ENCODE measurements at places on chromosomes 12 and 14.

GRCh38 chr14:49212721-49213120 lies 373.5 kb downstream of the RPS29 start:
- DNase-seq, result no peak

DNA sequence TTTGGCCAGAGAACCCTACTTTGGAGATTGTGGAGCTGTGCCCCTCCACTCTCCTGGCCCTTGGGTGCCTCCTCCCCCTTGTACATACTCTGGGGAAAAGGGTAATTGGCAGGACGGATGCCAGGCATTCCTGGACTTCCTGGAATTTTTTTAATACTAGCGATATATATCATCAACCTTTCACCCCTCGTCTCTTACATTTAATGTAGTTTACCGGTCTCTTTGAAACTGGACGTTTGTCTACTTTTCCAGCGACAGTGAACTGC lies 767 bp upstream of the CRY1 start:
- DNase-seq, result no peak

DNA sequence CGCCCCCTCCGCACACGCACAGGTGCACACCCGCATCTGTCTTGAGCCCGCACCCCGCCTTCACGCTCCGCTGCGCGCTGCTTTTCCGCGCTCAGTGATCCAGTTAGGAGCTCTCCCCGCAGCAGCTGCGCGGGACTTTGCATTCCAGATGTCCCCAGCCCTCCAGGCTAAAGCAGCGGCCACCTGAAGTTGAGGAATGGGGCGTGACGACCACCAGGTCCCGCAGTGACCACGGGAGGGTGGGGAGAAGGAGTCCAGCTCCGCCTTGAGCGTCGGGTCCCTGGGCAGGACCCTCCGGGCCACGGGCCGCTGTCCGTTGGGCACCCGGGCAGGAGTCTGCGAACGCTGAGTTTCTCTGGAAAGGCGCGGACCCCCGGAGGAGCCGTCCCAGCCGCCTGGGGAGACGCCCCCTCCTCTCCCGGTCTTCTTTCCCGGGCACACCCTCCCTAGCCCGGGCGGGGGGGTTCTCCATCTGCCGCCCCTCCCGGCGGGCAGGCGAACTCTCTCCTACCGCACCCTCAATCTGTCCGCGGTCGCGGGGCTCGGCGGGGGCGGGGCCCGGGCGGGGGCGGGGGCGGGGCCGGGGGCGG lies 334 bp upstream of the TMEM132C start:
- no peak for DNase-seq

DNA sequence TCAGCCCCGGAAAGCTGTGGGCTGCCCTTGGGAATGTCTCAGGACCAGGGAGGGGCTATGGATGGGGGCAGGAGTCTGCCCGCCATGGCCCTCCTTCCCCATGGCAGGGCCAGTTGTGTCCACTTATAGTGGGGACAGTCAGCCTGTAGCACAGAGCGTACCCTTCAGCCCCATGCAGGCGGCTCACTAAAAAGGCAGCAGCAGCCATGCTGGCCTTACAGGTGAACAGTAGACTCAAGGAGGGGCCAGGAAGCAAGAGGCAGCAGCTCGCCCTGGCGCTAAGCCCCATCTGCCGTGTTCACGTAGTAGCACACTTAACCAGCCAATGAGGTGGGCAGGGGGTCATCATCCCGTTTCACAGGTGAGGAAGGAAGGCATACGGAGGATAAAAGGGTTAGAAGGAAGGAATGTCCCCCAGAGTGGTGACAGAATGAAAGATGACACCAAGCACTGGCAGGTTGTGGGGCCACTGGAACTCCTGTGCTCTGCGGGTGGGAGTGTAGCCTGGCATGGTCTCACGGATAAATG lies 52.7 kb downstream of the FAM222A start:
- no peak for DNase-seq

DNA sequence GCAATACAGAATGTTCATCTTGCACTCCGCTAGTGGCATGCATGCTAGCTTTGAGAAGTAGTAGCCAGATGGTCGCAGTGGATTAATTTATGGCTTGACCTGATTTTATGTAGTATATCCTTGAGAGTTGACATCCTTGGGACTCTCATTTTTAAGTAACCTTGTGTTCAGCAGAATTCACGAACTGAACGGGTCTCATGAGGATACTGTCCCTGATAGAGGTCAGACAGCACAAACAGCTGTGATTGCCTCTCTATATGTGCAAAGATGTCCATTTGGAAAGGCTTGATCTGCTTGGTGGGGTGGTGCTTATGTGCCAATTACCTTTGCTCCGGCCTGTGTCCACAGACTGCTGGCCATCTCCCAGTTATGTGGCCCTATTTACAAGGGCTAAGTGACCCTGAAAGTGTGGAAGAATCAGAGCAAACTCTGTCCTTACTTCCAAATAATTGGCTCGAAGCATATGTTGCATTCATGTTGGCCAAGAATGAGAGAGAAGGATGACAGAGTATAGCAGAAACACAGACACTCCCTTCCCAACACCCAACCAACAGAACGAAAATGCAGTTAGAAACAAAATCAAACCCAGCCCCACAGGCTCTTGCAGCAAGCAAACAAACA lies 167.1 kb downstream of the CRADD start:
- no peak for DNase-seq

DNA sequence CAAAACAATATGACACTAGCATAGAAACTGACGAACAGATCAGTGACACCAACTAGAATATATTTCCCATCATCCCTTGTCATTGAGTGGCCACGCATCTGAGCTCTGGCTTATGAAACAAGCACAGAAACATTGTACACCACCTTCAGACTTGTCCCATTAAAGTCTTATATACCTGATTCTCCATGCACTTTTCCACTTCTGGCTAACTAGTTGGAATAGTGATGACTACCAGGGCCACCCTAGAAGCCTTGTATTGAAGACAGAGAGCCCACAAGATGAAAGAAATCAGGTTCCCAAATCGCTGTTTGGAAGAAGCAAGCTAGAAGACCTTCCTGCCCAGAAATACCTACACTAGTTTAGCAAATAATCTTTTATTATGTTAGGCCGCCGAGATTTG lies 99.7 kb upstream of the PPM1H start:
- no peak for DNase-seq

GRCh38 chr12:26058818-26059217 lies 66.0 kb downstream of the BHLHE41 start:
- no peak for DNase-seq

- DNase-seq, result no peak
Measured at GRCh38 chr12:27279826-27280225, 35.7 kb downstream of the STK38L start.

- DNase-seq, result no peak
Measured at GRCh38 chr12:5964913-5965900, 20.1 kb upstream of the ANO2 start.

DNA sequence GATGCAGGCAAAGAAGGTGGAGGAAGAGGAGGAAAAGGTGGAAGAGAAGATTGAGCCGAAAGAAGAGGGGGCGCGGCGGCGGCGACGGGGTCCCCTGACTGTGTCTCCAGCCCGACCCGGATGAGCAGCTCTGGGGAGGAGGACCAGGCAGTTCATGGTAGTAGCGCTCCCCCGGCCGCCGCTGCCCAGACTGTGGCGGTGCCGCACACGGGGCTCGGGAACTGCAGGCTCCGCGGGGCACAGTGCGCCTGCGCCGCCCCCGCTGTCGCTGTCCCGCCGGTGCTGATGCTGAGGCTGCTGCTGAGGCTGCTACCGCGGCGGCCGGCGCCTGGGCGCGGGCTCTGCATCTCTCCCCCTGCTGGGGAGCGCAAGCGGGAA lies at the start of gene KCNH5:
Gene KCNH5 (minus strand): TSS at position 225 of the 378 bp plus-strand sequence. CDS start 272 bp downstream, outside the sequence.
- peak; percentile 48 for DNase-seq

- DNase-seq, result no peak
Measured at GRCh38 chr12:57522887-57523705, 472 bp downstream of the MBD6 start.

- no peak for DNase-seq
Measured at GRCh38 chr14:100362311-100362927, 39.3 kb downstream of the SLC25A47 start.

DNA sequence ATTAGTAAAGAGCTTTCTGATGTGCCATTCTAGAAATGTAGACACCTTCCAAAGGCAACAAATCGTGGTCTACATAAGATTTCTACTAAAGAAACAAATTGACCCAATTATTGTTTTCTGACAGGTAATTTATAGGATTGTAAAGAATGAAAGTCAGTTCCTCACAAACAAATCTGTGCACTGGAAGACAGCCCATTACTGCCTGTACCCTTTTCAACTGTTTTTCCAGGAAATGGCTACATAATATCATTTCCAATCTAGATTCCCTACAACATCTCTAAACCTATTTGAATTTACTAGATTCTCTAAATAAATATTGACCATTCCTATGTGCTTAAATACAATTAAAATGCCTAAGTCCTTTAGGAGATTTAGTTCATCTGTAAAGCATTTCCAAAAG lies 939.1 kb downstream of the FSCB start:
- no peak for DNase-seq

DNA sequence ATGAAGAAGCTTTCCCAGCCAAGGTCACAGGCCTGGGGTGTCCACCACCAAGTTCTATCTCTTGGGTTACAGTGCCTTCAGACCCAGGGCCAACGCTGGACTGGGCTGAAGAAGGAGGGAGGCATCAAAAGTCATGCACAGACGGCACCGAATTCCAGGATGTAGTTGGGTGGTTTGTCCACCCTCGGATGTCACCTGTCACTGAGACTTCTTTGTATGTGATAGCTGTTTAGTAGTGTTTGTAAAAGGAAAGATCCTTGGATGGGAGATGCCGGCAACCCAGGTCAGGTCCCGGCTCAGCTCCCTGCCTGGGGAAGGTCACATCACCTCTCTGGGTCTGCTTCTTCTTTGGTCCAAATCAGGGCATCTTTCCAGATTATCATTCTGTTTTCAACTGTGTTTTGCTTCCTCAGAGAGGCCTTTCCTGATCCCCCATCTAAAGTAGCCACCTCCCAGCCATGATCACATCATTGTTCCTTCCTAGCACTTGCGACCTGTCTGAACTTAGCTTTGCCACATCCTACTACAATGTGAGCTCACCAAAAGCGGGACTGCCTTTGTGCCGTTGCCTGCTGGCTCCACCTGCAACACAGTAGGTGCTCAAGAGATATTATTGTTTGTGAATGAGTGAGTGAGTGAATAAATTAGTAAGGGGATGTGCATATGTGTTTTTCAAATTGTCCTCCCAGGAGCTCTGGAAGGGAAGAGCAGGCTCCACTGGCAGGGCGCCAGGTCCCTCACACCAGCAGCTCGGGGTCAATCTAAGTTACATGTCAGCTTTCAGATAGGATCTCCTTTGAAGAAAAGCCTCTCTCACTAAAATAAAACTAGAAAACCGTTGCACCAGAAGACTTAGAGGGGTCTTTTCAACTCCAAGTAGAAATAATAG lies 2.1 kb downstream of the TSPAN11 start:
- no peak for DNase-seq

DNA sequence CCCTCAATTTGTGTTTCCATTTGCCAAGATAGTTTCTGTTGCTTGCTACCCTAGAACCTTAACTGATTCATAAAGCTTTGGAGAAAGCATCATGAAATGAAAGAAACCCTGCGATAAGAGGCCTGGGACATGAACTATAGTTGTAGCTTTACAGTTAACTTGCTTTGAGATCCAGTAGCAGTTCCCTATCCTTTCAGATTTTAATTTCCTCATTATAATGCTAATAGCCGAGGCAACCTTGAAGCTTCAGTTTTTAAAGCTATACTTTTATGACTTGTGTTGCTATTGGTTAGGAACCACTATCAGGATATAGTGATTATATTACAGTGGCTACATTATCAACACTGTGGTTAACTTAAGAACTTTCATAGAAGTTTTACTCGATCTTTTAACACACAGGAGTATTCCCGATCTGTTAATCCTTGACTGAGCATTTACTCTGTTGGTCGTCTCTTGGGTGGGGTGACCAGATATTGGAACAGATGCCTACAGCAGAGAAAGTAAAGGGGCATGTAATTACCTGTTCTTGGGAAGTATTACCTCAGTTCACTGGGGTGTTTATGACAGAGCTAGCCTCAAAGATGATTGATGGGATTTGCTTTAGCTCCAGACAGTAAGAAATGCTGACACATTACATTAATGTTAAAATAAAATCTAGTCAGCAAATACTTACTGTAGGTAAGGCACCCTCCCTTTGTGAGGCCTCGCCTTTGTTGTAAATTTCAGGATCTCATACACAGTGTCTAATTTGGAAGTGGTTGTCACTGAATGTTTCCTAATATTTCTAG lies 86.2 kb upstream of the CSRP2 start:
- no peak for DNase-seq

DNA sequence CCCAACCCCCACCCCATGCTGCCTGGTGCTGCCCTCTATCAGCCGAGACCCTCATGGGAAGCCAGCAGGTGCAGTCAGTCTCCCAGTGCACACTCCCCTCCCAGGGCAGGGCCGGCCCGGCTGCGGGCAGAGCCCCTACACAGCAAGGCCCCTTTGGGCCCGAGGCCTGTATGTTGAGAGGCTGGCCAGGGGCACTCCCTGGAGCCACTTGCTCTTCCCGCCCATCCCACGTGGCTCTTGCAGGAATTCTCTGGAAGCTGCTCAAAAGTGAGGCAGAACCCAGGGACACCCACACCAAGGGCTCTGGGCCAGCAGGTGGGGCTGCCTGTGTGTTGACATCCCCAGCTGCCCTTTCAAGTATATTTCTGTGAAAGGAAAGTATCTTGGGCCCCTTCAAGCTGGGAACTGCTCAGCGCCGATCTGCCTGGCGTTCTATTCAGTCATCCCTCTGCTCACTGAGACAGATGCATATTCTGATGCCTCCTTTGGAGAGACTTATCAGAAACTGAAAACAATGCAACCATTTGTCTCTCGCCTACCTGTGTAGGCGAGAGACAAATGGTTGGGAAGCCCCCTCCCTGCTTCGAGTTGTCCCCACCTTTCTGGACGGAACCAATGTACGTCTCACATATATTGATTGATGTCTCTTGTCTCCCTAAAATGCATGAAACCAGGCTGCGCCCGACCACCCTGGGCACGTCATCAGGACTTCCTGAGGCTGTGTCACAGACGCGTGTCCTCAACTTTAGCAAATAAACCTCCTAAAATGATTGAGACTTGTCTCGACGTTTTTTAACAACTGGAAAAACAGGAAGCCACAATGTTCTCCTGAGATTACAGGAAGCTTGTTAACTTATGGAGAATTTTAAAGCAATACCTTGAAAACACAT lies 6.0 kb downstream of the GPR132 start:
- DNase-seq, result no peak

- no peak for DNase-seq
Measured at GRCh38 chr14:53874704-53875103, 81.9 kb downstream of the BMP4 start.

- no peak for DNase-seq
Measured at GRCh38 chr12:44313188-44313587, 477.3 kb downstream of the TMEM117 start.

DNA sequence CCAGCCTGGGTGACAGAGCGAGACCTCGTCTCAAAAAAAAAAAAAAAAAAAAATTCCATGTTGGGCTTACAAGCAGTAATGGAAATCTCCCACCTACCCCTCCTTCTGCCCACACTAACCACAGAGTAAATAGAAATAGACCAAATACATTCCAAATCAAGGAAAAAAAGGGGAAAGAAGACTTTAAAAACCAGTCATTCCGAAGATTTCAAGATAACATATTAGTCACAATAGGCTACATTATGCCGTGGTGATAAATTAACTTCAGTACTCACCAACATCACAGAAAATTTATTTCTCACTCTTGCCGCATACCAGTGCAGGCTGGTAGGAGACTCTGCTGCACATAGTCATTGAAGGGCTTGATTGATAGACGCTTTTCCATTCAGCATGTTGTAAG lies 15.5 kb upstream of the ETV6 start:
- DNase-seq, result no peak

GRCh38 chr12:24977060-24977459 lies 28.2 kb upstream of the BCAT1 start:
- no peak for DNase-seq

Measured in hypothalamus (tissue), 51 donors.